ENCODE measurements at places on chromosomes 3 and 15.

DNA sequence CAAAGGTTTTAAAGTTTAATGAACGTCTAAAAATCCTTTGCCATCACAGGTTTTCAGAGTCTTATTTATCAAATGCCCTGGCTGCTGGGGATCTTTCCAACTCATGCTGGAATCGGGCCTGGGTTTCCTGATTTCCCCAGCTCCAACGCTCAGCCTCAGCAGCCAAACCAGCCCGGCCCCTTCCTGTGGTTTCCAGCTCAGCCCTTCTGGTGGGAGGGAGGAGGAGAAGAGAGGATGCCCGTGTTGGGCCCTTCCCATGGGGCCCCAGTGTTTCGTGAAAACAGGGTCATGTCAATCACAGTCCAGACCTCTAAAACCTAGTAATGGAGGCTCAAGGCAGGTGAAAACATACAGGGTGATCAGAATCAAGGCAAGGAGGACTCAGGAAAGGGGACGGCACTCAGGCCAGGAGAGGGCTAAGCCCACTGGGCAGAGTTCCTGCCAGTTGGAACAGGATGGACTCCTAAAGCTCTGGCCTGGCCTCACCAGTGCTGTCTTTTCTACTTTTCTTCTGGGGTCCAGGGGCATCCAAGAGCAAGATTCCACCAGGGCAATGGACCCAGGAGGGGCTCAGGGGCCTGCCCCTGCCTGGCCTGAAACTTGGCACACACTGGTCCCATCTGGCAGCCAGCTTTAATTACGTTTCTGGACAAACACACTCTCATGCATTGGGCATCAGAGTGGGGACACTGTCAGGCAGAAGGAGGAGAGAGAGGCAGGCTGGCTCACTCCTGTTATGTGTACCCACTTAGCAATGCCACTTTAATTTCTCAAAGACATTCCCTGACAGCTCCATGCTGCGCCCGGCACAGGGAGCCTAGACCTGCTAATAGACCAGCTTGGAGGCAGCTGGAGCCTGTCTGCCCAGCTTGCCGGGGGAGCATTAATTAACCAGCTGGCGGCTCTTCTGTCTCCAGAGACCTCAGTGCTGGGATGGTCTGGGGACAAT lies 194.6 kb downstream of the FAM43A start:
- no peak for DNase-seq

GRCh38 chr3:190516416-190516815 lies 2.5 kb downstream of the IL1RAP start:
- DNase-seq = no peak

GRCh38 chr3:138588445-138588844 lies 5.6 kb downstream of the CEP70 start:
- no peak for DNase-seq

DNA sequence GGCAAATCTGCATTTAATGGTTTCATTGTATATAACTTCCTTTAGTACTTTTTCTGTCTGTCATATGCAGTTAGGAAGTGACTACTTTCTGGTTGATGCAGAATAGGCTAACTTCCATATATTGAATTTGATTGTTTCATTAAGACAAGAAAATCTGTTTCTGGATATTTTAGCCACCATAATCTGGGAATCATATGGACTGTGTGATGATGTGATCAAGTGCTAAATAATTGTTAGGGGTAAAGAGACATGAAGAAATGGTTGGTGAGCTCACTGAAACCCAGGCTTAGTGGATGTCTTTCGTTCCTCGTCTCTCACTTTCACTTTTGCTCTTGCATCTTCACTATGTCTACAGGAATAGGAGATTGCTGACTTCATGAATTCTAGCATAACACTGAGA lies 3.5 kb upstream of the MNS1 start:
- no peak for DNase-seq

GRCh38 chr3:192597506-192597905 lies 129.8 kb downstream of the FGF12 start:
- no peak for DNase-seq

DNA sequence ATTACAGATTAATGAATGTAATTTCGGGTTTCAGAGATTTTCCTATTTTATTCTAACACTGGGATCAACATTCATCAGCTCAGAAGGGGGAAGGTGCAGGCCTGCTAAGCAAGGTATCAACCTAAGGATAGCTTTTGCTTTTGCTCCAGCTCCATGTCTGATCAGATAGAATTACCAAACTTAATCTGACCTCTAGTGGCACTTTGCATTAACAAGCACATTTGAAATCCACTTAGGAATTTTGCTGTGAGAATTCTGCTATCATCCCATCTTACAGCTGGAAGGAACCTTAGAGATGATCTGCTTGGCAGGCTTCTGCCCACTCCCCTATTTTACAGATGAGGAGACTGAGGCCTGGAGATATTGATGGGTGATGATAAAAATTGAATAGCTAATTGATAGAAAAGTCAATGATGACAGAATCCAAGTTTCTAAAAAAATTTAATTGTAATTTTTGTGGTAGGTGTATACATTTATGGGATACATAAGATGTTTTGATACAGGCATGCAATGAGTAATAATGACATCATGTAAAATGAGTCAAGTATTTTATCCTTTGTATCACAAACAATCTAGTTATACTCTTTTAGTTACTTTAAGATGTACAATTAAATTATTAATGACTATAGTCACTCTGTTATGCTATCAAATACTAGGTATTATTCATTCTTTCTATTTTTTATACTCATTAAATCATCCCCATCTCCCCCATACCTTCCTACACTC lies 209.2 kb upstream of the ZPLD1 start:
- peak; percentile 45 for DNase-seq

DNA sequence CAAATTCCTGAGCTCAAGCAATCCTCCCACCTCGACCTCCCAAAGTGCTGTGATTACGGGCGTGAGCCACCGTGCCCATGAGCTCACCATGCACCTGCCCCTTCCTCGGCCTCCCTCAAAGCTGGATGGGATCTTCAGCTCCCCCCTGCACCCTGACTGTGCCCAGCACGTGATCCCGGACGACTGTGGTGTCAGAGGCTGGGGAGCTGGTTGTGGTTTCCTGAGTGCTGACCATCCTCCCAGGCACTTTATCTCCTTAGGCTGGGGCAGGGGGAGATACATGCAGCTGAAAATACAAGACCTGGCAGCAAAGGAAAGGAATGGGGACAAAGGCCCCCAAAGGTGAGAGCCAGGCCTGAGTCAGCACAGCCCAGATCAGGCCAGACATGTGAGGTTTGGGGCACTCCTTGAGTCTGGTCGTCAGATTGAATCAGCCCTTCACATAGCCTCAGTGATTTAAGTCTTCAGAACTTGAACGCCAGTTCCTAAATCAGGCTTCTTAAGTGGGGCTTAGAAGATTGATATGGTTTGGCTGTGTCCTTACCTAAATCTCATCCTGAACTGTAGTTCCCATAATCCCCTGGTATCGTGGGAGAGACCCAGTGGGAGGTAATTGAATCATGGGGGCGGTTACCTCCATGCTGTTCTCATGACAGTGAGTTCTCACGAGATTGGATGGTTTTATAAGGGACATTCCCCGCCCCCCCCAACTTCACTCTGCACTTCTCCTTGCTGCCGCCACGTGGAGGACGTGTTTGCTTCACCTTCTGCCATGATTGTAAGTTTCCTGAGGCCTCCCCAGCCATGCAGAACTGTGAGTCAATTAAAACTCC lies 35.8 kb downstream of the PRKCD start:
- no peak for DNase-seq

GRCh38 chr3:101170062-101170771 lies 150.2 kb downstream of the IMPG2 start:
- DNase-seq = no peak

- DNase-seq = no peak
Measured at GRCh38 chr15:62491642-62492041, 326.6 kb upstream of the C2CD4B start.

DNA sequence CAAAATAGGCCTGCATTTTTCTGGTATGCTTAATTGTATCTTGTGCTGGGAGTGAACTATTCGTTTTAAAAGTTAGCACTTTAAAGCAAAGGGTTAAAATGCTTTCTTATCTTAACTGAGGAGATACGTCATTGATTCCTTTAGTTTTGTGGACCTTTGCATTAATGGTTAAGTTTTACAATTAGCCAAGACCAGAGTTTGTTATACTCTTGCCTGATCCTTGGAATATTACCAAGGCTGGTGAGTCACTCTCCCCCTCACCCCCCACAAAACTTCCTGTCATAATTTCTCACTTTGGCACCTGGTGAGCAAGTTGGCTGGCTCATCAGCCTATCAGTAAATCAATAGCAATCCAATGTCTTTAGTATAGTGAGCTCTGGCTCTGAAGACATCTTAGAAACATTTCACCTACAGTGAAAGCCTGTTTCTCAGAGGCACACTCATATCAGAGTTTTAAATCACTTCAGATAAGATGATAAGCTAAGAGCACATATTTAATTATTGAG lies 26.7 kb downstream of the SLC2A2 start:
- no peak for DNase-seq

GRCh38 chr3:53740956-53741355 lies 105.3 kb downstream of the CHDH start:
- no peak for DNase-seq

- no peak for DNase-seq
Measured at GRCh38 chr3:126451511-126451910, 24.2 kb downstream of the ZXDC start.

- no peak for DNase-seq
Measured at GRCh38 chr15:84552896-84553295, 47.9 kb upstream of the ZSCAN2 start.

DNA sequence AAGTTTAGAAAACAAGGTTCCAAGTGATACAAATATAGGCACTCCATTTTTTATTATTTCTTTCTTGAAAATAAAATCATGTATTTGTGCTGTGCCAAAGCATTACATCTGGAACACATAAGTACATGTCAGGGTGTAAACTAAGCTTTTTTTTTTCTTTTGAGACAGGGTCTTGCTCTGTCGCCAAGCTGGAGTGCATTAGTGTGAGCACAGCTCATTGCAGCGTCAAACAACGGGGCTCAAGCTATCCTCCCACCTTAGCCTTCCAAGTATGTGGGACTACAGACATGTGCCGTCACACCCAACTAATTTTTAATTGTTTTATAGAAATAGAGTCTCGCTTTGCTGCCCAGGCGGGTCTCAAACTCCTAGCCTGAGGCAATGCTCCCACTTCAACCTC lies 9.0 kb downstream of the SPATA12 start:
- no peak for DNase-seq

DNA sequence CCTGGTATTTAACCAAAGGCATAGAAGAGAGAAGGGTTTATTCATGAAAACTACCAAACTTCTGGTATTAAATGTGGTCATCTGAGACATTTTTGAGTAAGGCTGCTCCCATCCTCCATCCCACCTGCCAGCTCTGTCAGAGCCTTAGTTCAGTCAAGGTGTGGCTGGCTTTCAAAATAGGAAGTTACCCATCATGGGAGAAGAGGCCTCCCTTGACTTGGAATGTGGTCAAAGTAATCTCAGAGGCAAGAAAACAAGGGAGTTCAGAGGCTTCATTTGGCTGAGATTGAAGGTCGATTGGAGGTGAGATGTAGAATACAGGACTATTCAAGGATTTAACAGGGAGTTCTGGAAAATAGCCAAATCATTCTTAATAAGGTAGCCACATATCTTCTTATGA lies 540.4 kb upstream of the ARRDC4 start:
- no peak for DNase-seq

GRCh38 chr3:140051019-140051957 lies 116.3 kb downstream of the CLSTN2 start:
- DNase-seq = no peak

- DNase-seq = no peak
Measured at GRCh38 chr15:64251121-64251520, 88.3 kb upstream of the PPIB start.

DNA sequence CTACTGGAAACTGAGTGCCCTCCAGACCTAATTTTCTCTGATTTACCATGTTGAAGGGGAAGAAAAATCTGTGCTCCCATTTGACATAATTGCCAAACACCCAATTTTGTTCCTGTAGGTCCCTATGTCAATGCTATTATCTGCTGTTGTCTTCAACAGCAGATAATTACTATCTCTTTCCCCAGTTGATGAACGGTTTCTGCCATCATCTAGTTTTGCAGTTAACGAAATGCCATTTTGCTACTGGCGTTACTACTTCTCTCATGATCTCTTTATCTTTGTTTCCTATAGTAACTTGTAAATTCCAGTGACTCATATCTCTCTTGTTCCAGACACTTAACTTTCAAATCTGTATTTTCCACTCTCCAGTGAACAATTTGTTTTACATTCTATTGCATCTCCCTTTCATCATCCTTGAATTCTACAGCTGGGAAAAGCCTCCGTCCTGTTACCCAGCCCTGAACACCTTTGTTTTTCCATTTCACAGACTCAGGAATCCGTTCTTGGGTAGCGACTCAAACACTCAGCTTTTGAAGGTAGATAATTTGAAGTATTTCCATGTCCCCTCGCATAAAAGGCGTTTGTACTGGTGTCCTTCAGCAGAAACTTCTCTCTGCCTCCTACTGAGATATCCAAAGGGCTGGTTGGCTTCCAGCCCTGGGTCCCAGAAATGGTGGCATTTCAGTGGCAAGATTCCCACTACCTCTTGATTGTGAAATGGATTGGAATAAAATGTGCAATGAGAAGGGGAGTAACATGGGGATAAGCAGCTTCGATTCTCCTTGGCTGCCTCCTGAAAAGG lies 111.7 kb downstream of the FOXB1 start:
- DNase-seq = no peak

DNA sequence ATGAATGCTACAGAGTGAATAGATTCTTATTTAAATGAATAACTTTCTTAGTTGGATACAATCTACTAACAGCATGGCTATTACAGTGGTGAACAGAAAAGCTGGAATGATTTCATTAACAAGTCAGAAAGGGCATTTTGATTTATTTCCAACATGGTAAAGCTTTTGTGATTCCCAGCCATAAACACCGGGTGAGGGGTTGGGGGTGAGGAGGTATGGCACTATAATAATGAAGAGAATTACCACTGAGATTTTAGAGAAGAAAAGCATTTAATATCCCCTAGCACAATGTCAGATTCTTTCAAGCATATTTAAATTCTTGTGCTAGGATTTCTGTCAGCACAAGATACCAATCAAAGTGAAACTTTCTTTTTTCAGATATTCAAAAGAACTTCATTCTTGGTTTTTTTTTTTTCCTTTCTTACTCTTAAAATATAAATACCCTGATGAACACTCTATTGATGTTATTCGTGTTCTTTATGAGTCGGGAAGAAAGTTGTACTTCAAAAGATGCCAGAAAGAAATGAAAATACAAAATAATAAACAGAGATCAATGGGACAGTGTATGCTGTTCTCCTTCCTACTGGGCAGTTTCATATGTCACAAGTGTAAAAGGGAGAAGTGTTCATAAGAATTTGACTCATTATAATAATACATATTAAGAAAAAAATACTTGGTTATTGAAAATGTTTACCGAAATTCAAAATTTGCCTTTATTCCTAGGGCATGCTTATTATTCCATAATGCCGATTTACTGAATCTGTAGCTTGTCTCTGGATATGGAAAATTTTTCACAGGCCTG lies 522.8 kb downstream of the CADM2 start:
- DNase-seq = no peak

GRCh38 chr15:82805994-82806406 lies at the start of gene FSD2:
Gene FSD2, minus strand, starts transcription at chr15:82806069. Its CDS starts 18,679 bp downstream, at chr15:82787390.
- DNase-seq = no peak

GRCh38 chr3:23221136-23221535 lies 18.0 kb downstream of the UBE2E2 start:
- DNase-seq = no peak

Measured in NCI-H1436 treated with DMSO at 0.1 percent for 48 hours (cell line).